ENCODE measurements at places on chromosomes 13 and 19. TPM values are rescaled to one million over a fixed set of nuclear protein-coding genes. Genes with fewer than 3 reads are reported as not detected.

Gene FCER2
- total RNA-seq = 4.6 TPM

Gene FRY
- total RNA-seq = 7.0 TPM

Gene DAPK3
- total RNA-seq = 40.4 TPM

Gene CABP5
- total RNA-seq = not detected

Gene TMEM145
- total RNA-seq = 1.8 TPM

Gene EFNA2
- not detected for total RNA-seq

- DNase-seq = no peak
These were observed 93.3 kb upstream of the ATXN8OS start for GRCh38 chr13:70014337-70014736.

DNA sequence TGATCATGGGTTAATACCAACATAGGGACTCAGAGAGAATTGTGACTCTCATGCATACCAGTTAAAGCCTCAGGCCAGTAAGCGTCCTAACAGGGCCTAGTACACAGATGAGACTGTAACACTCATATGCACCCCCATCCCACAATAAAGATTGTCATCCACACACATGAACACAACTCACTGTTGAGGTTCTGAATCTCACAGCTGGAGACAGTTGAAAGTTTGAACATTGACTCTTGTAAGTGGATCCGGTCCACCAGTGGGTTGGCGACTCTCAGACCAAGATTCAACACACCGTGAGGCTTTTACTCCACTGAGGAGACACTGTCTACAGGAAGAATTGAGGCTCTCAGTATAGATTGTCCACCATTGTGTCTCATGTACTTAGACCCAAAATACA, 88.1 kb downstream of the ZNF429 start:
- no peak for DNase-seq

DNA sequence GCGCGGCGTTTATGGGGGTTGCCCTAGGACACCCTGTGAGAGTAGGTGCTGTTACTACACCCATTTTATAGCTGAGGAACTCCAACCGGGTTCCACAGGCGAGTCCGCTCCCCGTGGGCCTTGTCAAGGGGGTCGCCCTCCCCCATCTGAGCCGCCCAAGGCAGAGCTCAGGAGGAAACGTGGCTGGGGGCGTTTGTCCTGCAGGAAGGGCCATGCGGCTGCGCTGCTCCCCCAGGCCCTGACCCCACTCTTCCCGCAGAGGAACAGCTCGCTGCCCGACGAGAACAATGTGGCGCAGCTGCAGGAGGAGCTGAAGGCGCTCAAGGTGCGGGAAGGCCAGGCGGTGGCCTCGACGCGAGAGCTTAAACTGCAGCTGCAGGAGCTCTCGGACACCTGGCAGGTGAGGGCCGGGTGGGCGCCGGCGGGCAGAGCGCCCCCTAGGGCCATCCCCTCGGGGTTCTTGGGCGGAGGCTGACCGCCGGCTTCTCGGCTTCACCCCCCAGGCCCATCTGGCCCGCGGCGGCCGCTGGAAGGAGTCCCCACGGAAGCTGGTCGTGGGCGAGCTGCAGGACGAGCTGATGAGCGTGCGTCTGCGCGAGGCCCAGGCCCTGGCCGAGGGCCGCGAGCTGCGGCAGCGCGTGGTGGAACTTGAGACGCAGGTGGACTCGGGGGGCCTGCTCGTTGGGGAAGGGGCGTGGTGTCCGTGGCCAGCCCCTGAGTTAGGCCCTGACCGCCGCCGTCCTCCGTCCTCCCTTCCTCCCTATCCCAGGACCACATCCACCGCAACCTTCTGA, 12.4 kb downstream of the PRR36 start:
- DNase-seq = no peak

DNA sequence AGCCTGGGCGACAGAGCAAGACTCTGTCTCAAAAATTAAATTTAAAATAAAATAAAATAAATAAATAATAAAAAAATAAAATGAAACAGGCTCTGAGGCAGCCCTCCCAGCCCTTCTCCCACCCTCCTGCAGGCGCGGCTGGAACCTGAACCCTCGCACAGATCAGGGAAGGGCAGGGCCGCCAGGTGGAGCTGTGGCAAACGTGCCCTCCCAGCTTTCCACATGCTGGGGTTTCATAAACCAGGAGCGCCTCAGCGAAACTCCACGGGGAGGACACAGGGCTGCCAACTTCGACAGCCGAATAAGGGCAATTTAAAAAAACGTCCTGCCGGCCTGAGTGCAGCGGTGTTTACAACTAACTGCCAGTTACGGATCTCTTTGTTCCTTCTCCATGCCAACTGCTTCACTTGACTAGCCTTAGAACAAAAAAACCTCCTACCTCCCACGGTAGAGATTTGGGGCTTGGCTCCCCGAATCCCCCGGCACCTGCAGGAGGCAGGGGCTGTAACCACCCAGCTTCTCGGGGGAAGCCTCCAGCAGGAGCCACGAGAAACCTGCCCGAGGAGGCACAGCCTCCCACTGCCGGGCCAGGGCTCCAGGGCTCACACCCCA, 15.9 kb downstream of the ZNF787 start:
- DNase-seq = no peak

- DNase-seq = peak; percentile 45
These were observed 848 bp upstream of the CEBPA start for GRCh38 chr19:33302974-33303790.

DNA sequence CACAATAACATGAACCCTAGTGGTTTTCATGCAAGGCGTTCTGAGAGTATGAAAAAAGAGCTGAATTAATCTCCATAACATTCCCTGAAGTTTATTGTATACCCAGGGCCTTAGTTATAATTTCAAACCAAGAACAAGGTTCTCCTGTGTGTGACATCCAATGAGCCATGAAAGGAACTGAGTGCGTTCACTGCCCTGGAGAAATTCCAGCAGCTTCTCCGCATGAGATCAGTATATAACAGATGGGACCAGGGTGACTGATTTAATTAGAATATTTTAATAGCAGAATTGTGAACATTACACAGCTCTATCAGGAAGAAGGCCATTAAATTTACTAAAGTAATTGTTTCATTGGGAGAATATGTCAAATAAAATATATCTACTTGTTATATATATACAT, 1190.5 kb upstream of the SLC10A2 start:
- DNase-seq = no peak

DNA sequence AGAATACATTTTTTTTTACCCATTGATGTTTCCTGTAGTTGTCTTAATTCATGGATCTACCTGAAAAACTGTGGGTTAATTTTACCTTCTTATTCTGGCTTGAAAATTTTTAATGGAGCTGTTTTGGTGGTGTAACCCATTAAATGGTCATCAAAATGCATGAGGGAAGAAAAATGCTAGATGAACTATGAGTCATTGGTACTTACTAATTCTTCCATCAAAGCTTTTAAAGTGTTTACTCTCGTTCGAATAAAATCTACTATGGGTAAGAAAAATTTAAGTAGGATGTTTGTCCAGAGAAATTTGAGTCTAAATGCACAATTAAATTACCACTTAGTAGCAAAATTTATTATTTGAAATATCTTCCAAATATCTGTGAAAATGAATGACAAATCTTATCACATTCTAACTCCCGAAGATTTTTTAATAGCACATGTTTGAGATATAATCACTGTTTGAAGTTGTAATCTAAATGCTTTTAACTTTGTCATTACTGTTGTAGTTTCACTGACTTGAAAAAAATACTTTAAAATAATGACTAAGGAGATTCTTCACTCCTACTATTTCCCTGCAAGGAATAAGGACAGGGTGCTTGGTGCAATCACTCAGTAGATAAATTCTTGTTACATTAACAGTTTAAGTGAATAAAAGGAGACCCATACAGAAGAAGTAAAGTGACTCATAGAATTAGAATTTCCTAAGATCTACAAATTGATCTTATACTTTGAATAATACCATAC, 437.7 kb downstream of the IRS2 start:
- no peak for DNase-seq

DNA sequence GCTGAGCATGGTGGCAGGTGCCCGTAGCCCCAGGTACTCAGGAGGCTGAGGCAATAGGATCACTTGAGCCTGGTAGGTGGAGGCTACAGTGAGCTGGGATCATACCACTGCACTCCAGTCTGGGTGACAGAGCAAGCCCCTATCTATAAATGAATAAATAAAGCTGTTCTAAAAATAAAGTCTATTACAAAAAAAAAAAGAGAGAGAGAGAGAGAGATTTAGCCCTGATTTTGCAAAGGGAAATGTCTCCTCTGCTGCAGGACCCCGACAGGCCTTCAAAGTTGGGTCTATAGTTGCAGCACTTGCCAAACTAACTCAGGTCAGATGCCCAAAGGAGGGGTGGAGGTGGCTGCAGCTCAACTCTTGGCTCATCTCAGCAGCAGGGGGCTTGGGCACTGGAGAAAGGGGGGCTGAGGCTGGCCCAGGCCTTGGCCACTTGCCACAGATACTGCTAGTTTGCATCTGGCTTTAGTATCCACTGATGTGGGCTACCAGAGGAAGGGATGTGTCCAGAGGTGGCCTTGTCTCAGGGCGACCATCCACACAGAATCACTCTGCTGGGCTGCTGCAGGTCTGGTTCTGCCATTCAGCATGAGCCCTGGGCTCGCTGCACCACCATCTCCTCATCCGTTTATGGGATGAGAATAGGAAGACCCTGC, 30.8 kb upstream of the AKT2 start:
- DNase-seq = no peak

DNA sequence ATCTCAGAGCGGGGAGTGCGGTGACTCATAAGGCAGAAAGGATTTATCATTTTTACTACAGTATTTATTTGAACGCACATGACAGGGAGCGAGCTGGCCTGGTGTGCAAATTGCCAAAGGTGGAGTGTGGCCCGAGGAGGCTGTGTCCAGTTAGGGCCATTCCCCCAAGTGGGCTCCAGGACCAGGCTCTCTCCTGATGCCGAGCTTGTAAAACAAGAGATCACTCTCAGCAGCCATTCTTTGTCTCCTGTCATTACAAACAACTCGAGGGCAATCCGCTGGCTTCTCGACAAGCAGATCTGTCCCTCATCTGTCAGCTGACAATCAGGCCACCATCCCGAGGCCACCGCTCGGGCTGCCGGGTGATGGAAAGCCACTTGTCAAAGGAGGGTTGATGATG, 418.9 kb downstream of the ZNF536 start:
- DNase-seq = no peak

GRCh38 chr19:37333457-37333856, 37.4 kb upstream of the ZNF527 start:
- no peak for DNase-seq

DNA sequence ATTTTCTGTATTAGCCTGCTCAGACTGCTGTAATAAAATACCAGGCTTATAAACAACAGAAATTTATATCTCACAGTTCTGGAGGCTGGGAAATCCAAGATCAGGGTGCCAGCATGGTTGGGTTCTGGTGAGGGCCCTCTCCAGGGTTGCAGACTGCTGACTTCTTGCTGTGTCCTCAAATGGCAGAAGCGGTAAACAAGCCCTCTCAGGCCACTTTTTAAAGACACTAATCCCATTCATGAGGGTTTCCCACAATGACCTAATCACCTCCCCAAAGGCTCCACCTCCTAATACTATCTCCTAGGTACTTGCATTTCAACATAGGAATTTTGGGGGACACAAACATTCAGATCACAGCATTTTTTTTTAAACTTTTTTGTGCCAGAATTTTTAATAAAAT, 159.3 kb downstream of the PDS5B start:
- DNase-seq = no peak

GRCh38 chr19:17235971-17236777, 9.5 kb downstream of the NR2F6 start:
- DNase-seq = peak; percentile 44

- no peak for DNase-seq
These were observed 51.8 kb downstream of the TM9SF2 start for GRCh38 chr13:99553033-99553432.

- no peak for DNase-seq
These were observed 16.0 kb downstream of the SMAD9 start for GRCh38 chr13:36903925-36904595.

DNA sequence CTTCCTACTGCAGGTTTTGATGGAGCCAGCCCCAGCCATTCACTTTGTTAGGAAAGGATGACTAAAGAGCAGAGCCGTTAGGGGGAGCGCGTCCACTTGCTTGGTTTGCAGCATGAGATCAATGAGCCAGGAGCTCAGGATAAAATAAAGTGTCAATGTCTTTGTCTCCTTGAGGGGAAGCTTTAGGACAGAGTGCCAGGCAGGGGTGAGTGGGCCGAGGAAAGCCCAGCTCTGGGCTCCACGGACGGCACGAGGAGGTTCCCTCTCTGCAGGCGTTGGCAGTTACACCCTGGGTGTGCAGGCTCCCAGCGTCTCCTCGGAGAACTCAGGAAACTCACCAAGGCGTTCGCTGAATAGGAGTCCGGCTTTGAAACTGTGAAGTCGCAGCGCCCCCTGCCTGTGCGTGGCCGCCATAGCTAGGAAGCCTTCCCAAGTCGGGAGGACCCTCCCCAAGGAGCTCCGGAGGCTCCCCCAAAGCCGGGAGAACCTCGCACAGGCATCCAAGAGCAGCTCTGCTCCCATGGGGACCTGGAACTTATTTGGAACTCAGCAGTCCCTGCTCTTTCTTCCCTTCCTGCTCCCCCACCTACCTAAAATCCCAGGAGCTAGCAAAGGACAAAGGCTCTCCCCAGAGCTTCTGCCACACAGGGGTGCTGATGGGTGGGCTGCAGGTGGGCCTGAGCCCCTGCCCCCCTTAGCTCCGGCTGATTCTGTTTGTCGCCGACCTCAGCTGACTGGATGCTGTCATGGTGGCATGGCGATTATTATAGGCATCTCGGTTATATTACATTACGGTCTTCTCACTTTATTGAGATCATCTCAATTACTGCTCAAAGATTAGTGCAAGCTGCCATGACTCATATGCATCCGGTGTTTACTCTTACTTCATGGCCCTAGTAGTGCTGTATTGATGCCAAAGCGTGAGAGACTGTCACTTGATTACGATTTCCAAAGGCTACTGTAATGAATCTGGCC, 34.4 kb downstream of the GSX1 start:
- DNase-seq = peak; percentile 79

- no peak for DNase-seq
These were observed 5.8 kb downstream of the DOCK9 start for GRCh38 chr13:98972059-98972458.

GRCh38 chr13:80704369-80704768, 363.4 kb upstream of the SPRY2 start:
- no peak for DNase-seq

DNA sequence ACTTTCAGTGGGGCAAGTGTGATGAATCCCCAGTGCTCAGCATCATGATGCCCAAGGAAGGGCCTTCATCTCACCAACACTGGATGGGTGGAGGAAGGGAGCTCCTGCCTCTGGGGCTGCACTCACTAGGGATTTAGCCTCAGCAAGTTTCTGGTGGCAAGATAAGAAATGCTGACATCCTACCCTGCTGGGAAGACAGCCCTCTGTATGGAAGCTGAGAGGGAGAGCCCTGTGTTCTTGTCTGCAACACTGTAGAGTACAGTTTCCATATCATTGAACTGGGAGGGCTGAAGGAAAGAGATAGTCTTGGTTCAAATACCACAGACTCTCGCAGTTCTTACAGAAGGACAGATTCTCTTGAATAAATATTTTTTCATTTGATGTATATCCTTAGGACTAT, 7.3 kb upstream of the ZNF460 start:
- DNase-seq = no peak

- no peak for DNase-seq
These were observed 360.2 kb downstream of the DNAJC15 start for GRCh38 chr13:43383498-43384165.

- DNase-seq = no peak
These were observed 289.6 kb downstream of the TEX29 start for GRCh38 chr13:111610081-111610480.

GRCh38 chr13:47226516-47226915, 329.7 kb upstream of the HTR2A start:
- no peak for DNase-seq

Measured in OCI-LY7 (cell line).